ENCODE measurements at places on chromosomes 7 and 10.

- DNase-seq = no peak
Observed at GRCh38 chr7:111224354-111225231, 133.7 kb downstream of the LRRN3 start.

DNA sequence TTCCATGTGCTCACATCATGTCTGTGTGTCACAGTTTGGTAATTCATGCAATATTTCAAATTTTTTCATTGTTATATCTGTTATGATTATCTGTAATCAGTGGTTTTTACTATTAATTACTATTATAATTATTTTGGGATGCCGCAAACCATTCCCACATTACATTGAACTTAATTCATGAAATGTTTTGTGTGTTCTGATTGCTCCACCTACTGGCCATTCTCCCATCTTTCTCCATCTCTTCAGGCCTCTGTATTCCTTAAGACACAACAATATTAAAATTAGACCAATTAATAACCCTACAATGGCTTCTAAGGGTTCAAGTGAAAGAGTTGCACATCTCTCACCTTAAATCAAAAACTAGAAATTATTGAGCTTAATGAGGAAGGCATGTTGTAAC is 398.5 kb downstream of the PCDH15 start:
- no peak for DNase-seq

- no peak for DNase-seq
Observed at GRCh38 chr7:46775020-46775419, 806.9 kb downstream of the TNS3 start.

DNA sequence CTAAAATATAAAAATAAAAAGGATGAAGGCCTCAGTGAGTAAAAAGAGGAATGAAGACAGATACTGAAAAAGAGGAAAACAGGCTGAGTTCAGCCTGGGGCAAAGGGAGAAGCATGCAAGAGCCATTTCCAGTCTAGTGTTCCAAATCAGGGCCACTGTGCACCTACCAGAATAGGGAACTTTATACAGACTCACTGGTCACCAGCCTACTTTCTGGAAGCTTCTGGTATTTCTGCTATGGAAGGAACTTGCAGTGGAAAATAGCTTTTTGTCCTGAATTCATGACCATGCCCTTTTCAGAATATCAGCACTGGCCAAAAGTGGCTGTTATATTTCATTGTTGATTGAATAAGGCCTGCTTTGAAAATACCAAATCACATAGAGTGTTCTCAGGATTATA is 28.8 kb downstream of the ABRAXAS2 start:
- DNase-seq = no peak

GRCh38 chr10:131775433-131775832 is 125.4 kb upstream of the PPP2R2D start:
- DNase-seq = no peak

DNA sequence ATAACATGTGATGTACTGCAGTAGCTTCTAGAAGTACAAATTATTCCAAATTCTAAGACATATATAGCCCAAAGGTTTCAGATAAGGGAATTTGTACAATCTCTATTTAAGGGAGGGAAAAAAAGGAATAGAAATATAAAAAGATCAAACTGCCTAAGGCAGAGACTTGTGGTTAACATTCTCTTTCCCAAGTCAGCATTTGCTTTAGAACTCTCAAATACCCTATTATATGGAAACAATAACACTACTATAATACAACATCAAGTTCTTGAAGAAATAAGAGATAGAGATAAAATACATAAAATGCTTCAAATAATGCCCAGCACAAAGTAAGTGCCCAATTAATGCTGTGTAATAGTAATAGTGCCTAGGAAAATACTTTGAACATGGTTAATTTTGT is 123.1 kb downstream of the CRPPA start:
- no peak for DNase-seq

- DNase-seq = no peak
Observed at GRCh38 chr7:80659120-80660055, 20.9 kb downstream of the CD36 start.

DNA sequence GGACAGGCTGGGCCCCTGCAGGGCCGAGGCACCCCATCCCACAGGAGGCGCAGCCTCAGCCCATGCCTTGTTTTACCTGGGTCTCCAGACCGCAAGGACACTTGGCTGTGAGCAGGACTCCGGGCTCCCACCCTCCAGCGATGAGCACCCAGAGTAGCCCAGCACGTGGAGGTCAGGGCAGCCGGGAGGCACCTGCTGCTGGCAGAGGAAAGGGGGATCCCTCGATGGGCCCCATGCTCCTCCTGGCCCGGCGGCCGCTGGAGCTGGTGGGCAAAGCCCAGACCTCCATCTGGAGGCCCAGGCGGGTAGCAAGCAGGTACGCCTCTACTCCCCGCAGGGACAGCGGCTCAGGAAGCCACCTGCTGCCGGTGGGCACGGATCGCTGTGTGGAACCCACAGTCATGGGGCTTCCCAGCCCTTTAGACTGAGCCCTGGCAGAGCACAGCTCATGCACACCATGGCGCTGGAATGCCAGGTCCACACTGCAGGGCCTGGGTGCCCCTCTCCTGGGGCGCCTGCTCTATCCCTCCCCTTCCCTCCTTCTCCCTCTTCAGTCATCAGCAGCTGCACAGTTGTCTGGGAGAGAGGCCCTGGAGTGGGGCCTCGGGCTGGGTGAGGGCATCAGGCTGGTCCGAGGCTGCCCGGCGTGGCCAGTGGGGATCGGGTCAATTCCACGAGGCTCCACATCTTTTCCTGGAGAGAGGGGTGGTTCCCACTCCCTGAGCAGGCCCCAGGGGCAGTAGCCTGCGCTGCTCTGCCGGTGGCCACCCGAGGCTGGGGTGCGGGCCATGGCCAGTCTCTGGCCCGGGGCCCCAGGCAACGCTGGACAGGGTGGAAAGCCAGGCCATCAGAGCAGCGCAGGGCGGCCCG is 65.7 kb downstream of the PWWP2B start:
- no peak for DNase-seq

GRCh38 chr7:108010377-108010776 is 7.4 kb upstream of the LAMB1 start:
- no peak for DNase-seq

GRCh38 chr10:91410638-91411371 is 661 bp downstream of the HECTD2 start:
- DNase-seq = no peak

GRCh38 chr10:6058682-6059475 is 3.3 kb downstream of the IL2RA start:
- no peak for DNase-seq

GRCh38 chr7:133022661-133023060 is 59.2 kb downstream of the CHCHD3 start:
- DNase-seq = no peak

- no peak for DNase-seq
Observed at GRCh38 chr10:72104472-72105097, 16.2 kb upstream of the SPOCK2 start.

GRCh38 chr7:4297165-4297917 is 384.8 kb upstream of the FOXK1 start:
- DNase-seq = no peak

- no peak for DNase-seq
Observed at GRCh38 chr10:61480208-61480607, 27.0 kb upstream of the TMEM26 start.

- no peak for DNase-seq
Observed at GRCh38 chr10:11898372-11899066, 75.4 kb downstream of the PROSER2 start.

- DNase-seq = no peak
Observed at GRCh38 chr10:58797356-58797755, 284.7 kb downstream of the BICC1 start.

DNA sequence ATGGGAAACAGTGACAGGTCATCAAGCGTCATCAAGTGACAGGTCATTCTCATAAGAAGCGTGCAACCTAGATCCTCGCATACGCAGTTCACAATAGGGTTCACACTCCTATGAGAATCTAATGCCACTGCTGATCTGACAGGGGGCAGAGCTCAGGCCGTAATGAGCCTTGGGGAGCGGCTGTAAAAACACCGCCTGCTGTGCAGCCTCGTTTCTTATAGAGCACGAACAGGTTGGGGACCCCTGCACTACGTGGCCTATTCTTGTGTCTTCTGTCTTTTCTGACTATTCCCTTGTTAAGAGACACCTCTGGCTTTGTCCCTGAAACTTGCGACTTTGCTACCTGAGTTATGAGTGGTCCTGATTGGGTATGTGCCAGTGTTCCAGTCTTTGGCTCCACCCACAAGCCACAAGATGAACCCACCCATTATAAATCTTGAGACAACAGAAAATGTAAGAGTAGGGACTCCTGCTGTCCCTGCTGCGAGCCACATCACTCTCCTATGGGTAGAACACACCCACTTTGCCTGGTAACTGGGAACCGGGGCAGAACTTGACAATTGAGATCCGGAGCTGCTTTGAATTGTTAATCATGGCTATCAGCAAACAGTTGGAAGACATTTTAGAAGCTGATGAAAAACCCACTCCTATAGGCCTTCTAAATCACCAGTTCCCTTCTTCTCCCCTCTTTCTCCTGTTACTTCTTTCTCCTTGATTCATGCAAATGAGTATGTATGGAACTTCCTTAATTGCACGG is 55.8 kb upstream of the EXOC4 start:
- DNase-seq = no peak

- no peak for DNase-seq
Observed at GRCh38 chr7:57769958-57770357, 320.0 kb downstream of the ZNF716 start.

GRCh38 chr10:84258034-84258695 is 13.3 kb downstream of the RGR start:
- no peak for DNase-seq

- DNase-seq = no peak
Observed at GRCh38 chr7:46071601-46072000, 150.5 kb upstream of the IGFBP3 start.

- DNase-seq = no peak
Observed at GRCh38 chr10:85623758-85624157, 742.8 kb downstream of the GRID1 start.

DNA sequence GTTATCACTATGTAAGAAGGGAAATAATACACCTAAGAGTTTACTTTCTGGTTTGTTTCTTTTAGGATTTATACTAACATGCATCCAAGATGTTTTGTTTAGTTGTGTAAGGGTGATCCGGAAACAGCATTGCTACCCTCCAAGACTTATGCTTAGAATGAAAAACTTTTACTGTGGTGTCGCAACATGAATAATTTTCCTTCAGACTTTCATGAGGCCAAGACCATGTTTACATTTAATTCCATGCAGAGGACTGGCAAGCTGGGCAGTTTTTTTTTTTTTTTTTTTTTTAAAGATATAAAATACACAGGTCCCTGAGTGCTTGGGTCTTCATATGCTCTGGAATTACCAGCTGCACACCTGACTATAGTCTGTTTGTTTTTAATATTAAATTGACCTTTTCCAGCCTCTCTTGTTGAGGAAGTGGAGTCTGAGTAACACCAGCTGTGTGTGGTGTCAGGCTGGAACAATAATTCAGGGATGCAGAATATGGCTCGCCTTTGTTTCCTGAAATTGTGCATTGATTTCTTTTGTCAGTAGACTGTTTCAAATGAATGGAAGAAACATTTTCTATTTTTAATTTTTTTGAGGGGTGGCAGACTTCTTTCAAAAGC is 81.7 kb downstream of the ST7 start:
- DNase-seq = no peak

DNA sequence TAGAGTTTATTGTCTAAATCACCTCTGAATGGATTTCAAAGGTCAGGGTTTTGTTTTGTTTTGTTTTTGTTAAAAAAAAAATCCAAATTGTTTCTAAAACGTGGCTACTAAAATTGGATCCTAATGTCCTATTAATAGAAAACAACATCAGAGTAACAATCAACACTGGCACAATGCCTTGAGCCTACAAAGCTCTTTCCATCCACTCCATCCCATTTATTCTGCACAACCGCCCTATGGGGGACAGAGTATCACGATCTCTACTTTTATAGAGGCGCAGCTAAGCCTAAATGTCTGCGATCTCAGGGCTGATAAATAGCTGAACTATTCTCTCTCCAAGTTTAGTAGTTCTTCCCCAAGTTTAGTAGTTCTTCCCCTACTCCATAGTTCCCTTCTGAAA is 78.8 kb downstream of the FGFR2 start:
- no peak for DNase-seq

GRCh38 chr10:110686949-110687348 is 42.8 kb downstream of the RBM20 start:
- no peak for DNase-seq

All from central memory CD4-positive, alpha-beta T cell (primary cell).